ENCODE measurements at places on chromosomes 3 and 15.

DNA sequence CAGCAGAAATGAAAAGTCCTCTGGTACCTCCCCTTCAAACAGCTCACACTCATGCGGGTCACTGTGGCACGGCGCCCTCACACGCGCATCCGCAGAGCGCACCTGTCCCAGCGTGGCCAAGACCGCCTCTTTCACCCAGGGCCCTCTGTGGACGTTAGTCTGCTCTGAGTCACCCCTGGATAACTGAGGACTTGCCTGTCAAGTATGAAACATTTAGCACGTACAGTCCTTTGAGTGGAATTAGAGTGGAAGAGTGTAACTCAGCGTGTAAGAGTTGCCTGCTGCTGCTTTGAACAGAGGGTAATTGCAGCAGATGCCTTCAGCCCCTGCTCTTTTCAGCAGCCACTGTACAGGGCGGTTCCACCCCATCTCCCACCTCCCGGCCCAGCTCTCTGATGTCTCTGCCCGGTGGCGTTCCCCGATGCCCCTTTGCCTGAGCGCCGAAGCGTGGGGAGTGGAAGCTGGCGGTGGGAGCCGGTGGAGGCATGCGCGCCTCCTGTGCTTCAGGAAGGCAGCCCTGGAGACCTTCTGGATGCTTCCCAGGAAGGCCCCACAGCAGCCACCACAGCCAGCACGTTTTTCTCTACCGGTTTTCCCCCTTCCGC is 23.0 kb downstream of the CPN2 start:
- DNase-seq: no peak

GRCh38 chr15:31145271-31145911 is 43.9 kb upstream of the TRPM1 start:
- no peak for DNase-seq

DNA sequence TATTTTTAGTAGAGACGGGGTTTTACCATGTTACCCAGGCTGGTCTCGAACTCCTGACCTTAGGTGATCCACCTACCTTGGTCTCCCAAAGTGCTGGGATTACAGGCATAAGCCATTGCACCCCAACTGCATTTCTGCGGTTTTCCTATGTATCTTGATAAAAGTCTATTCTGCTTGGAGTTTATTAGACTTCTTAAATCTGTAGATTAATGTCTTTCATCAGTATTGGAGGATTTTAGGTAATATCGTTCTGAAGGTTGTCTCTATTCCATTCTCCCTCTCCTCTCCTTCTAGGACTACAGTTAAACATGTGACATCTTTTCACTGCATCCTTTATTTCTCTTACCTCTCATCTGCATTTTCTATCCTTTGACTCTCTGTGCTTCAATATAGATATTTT is 46.3 kb upstream of the GCNT3 start:
- DNase-seq: no peak

DNA sequence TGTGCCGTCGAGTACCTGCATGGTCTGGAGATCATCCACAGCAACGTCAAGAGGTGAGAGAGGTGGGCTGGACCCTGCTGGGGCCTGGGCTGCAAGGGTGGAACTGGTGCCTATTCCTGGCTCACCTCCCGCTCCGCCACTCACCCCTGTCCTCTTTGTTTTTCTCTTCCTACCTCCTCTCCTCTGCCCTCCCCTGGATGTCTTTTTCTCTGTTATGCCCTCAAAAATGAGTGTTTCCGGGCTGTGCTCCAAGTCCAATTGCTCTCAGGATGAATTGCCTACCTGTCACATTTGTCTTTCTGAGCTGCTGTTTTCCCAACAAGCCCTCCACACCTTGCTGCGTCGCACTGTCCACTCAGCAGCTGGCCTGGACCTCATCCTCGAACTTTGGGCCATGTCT is 28.5 kb upstream of the TATDN2 start:
- DNase-seq: no peak

- no peak for DNase-seq
These were observed 109.7 kb downstream of the MFSD1 start for GRCh38 chr3:158911586-158911985.

GRCh38 chr3:69352305-69353087 is 33.4 kb downstream of the FRMD4B start:
- no peak for DNase-seq

DNA sequence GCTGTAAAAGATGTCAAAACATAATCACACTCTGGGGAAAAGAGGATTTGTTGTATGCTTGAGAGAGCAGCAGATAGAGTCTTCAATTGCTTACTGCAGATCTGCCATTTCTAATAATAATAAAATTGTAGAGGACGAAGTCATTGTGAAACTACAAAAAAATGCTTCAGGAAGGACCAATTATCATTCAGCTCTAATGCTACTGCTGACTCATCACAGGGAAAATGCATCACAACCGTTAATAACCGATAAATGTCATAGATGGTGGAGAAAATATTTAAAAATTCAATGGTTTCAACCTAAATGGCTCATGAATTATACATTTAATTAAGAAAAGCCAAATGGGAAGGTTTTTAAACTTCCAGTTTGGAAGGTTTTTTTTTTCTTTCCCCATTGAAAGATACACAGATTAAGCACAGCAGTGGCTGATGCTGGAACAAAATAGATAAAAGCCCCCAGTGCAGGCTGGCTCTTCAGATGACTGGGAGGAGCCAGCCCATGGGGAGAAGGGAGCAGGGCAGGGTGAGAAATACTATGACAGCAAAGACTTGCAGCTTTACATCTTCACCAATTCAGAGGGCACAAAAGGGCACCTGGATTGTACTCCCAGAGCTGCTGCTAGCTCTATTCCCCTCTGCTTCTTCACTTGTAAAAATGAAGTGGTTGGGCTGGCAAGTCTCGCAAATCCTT is 196.1 kb downstream of the CNTN6 start:
- DNase-seq: no peak

DNA sequence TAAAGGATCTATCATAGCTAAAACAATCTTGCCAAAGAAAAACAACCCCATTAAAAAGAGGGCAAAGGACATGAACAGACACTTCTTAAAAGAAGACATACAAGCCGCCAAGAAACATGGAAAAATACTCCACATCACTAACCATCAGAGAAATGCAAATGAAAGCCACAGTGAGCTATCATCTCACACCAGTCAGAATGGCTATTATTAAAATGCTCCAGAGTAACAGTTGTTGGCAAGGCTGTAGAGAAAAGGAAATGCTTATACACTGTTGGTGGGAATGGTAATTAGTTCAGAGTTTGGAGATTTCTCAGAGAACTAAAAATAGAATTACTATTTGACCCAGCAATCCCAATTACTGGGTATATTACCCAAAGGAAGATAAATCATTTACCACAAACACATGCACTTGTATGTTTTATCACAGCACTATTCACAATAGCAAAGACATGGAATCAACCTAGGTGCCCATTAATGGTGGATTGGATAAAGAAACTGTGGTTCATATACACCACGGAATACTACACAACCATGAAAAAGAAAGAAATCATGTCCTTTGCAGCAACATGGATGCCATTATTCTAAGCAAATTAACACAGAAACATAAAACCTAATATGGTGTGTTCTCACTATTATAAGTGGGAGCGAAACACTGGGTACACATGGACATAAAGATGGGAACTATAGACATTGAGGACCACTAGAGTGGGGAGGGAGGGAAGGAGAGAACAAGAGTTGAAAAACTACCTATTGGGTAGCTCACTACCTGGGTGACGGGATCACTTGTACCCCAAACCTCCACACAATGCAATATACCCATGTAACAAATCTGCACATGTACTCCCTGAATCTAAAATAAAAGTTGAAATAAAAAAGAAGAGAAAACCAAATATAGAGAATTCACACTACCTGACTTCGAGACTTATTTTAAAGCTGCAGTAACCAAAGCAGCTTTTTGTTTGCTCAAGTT is 32.6 kb downstream of the ITGA11 start:
- DNase-seq: no peak

GRCh38 chr15:100572362-100572983 is 29.5 kb downstream of the LINS1 start:
- DNase-seq: no peak

DNA sequence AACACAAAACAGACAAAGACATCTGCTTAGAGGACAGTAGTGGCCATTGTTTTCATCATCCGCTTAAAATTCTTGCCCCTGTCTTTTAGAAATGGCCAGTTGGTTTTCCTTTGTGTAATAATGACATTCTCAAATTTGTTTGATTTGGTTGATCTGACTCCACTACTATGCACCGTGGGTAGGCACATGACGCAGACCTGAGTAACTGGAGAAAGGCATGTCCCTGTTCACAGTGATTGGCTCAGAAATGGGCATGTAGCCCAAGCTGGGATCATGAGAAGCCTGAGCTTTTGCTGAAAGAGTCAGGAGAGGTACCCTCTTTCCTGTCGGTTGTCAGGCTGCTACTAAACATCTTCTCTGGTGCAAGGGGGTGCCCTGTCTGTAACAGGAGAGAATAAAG is 36.6 kb upstream of the MAGI1 start:
- DNase-seq: no peak

- no peak for DNase-seq
These were observed 132.0 kb upstream of the IL12A start for GRCh38 chr3:159856590-159857104.

DNA sequence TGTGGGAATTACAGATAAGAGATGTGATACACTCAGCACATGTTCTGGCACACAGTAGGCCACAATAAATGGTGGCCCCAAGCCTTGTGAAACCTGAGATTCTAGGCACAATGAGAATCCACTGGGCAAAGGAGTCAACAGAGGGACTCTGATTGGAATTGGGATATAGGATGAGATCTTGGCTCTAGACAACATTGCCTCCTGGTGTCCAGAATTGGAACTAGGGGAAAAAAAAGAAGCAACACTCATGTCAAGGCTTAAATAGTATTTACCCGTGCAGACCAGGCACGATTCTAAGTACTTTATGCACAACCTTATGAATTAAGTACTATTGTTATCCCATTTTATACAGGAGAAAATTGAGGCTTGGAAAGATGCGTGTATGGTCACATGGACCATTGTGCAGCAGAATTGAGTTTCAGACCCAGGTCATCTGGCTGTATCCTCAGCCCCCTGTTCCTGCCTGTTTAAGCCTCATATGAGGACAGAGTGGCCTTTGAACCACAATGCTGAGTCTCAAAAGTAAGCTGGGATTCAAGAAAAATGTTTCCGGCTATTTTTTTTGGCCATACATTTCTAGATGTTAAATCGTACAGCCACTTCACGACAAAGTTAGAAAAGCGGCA is 124.8 kb downstream of the SV2B start:
- DNase-seq: no peak

- no peak for DNase-seq
These were observed 170.2 kb upstream of the NR2F2 start for GRCh38 chr15:96160269-96160668.

- no peak for DNase-seq
These were observed 36.7 kb downstream of the PXYLP1 start for GRCh38 chr3:141268306-141268705.

DNA sequence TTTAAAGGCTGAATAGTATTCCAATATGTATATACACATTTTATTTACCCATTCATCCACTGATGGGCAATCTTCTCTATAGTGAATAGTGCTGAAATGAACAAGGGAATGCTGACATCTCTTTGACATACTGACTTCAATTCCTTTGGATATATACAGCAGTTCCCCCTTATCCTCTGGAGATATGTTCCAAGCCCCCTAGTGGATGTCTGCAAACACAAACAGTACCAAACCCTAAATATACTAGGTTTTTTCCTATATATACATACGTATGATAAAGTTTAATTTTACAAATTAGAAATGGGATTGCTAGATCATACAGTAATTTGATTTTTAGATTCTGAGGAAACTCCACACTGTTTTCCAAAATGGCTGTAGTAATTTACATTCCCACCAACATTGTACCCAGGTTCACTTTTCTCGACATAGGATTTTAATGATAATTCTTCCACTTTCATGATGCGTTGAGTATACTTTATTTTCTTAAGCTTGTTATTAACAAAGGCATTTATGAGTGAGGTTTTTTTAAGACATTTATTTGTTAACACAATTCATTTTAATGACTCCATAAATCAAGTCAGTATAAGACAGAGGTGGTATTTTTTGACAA is 38.2 kb downstream of the VPS13C start:
- DNase-seq: no peak

GRCh38 chr3:43217633-43218032 is 68.7 kb upstream of the SNRK start:
- no peak for DNase-seq

DNA sequence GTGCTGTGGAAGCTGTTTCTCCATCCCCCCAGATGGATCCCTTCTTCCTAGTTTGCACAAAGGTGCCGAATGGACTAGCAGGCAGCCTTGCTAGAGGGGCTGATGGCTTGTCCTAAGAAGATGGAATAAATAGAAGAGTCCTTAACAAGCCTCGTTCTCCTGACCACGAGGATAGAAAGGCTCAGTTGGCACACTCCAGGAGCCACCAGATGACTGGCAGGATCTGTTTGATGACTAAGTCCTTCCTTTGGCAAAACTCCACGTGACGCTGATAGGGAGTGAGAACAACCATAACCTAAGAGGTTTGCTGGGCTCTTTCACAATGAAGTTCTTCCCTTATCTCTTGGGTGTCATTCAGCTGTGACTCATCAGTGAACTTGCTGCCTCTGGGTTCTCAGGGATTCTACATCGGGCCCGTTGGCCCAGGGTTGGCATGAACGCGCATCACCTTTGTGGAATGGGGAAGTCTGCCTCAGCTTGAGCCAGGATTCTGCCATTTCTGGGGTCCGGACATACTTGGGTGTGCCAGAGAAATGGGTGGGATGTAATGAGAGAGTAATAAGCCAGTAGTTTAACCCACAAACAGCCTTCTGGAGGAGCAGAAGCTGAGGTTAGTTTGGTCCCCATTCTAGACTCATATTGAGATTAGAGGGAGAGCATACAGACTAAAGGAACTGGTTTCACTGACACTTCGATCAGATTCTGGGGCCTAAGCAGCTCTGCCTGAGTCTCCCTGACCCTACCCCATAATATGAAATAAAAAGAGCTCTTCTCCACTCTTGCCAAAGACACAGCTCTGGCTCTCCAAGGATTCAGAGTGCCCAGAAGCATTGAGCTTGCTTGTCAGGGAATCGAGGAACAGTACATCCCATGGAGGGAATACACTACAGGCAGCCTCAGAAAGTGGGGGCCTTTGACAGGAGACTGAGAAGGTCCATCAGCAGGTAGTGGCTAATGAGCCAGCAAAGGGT is 2.0 kb upstream of the MELTF start:
- DNase-seq: no peak

DNA sequence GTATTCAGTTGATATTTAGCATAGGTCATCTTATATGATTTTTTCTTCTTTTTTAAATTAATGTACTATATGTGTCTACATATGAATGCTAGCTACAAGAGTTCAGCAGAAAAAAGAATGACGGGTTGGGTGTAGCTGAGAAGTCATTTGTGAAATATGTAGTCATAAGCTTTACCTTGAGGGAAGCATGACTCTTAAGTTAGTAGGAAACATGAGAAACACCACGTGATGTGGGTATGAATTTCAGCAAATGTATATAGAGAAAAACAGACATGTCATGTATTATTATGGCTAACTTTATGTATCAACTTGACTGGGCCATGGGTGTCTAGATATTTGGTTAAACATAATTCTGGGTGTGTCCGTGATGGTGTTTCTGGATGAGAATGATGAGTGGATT is 125.0 kb downstream of the RAP2B start:
- DNase-seq: no peak

DNA sequence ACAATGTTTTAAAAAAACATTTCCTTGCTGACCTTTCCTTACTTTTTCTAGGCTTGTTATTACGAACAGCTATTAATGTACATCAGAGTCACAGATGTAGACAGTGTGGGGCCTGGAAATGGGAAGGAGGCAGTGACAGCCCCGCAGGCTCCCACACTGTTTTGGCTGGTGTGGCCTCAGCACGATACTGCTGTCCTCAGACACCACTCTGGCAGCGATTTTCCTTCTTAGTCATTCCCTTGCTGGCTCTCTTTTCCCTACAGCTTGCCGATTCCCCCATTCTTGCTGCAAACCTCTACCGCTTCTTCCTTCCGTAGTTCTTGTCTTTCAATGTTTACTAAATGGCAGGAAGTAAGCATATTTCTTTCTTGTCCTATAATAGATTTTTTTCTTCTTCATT is 113.1 kb downstream of the ABI3BP start:
- no peak for DNase-seq

Measured in activated CD8-positive, alpha-beta memory T cell treated with anti-CD3 and anti-CD28 coated beads, Interleukin-2, amount 50 U/mL, for 4 hours (primary cell).